ENCODE measurements at places on chromosomes 4 and X.

GRCh38 chrX:154717824-154718223 is 33.1 kb downstream of the GAB3 start:
- no peak for DNase-seq

DNA sequence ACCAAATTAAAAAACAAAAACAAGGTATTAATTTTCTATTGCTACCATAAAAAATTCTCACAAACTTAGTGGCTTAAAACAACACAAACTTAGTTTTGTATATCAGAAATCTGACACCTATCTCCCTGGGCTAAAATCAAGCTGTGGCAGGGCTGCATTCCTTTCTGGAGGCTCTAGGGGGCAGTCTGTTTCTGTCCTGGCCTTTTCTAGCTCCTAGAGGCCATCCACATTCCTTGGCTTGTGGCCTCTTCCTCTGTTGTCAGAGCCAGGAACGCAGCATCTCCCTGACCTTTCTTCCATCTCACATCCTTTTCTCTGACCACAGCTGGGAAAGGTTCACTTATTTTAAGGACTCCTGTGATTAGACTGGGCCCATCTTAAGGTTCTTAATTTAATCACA is 38.9 kb upstream of the TLR2 start:
- DNase-seq: no peak

- no peak for DNase-seq
These were observed 11.5 kb downstream of the XIAP start for GRCh38 chrX:123871309-123871708.

DNA sequence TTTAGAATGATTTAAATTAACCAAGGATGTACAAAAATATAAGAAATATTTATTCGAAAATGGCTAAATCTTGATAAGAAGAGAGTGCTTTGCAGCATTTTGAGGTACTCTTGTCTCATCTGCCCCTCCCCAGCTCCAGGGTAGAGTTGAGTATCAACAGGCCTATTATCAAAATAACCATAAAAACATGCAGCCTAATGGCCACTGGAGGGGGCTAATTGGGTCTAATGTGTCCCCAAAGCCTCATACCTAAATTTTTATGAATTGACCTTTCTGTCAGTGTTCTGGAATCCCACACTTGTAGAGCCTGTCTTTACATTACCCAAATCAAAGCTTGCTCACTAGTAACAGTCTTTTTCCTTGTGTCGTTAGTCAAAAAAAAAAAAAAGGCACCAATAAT is 544.9 kb upstream of the CPXCR1 start:
- no peak for DNase-seq

- no peak for DNase-seq
These were observed 1.9 kb downstream of the MYL5 start for GRCh38 chr4:675980-676870.

GRCh38 chr4:103915224-103915869 is 195.6 kb upstream of the TACR3 start:
- DNase-seq: no peak

DNA sequence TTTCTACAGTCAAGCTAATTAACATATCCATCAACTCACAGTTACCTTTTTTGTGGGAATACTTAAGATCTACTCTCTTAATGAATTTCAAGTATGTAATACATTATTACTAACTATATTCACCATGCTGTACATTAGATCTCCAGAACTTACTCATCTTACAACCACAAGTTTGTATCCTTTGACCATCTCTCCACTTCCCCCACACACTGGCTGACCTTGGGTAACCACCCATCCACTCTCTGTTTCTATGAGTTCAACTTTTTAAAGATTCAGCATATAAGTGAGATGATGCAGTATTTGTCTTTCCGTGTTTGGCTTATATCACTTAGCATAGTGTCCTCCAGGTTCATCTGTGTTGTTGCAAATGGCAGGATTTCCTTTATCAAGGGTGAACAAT is 30.5 kb upstream of the MAGED1 start:
- no peak for DNase-seq

DNA sequence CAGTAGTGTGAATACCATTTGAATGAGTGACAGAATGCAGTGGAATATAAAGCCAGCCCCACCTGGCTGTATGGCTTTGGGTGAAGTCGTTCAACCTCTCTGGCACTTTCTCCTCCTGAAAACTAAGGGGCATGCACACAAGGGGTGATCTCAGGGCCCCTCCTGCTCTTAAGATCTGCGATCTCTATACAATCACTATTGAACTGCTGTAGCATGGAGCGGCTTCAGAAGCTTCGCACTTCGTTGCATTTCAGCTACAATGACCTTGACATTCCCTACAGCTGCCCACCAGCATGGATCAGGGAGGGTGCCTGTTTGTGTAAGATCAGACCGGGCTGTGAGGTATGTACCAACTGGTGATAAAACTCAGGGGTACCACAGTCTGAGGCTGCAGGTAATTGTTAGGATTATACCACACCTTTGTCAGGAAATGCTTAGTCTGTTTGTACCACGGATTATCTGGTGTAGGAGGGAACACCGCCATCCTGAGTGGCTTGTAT is 85.2 kb downstream of the AASDH start:
- no peak for DNase-seq

DNA sequence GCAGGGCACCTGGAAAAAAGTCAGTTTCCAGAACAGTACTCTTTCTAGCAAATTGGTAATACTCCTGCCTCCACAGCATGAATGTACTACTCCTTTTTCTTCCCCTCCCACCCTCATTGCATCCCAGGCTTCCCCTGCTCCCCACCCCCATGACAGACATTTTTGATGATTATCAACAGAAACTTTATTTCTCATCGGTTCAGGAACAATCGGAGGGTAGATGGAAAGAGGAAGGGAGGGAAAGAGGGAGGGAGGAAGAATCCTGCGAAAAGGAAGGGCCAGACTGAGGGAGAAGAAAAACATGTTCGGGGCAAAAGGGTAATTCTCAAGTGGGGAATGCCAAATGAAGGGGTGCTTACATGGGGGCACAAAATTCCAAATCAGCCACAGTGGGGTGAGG is 705 bp upstream of the CXorf65 start:
- no peak for DNase-seq

DNA sequence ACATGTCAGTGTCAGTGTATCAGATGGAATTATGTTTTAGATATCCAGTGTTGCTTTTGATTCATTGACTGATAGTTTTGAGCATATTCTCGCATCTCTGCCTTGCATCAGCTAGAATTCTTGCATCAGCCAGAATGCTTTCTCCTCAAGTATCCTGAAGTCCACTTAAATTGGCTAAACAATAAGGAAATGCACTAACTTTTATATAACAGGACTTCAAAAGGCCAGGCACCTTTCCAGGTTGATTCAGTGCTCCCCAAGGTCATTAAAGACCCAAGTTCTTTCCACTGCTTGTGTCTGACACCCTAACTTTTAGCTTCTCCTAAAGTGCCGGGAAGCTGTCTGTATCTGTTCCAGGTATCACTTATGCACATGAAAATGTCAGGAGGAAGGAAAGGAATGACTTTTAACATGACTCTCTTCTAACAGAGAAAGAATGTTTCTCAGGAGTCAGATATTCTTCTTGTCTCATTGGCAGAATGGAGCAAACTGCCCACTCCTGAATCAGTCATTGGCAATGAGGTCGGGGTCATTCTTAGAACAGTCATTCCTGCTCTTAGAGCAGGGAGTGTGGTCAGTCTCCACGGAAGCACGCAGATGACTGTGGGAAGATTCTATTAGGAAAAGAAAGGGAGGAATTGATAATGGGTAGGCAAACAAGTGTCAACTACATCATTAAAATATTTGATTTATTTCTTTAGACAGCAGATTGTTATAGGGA is 92.9 kb upstream of the TLL1 start:
- no peak for DNase-seq

- no peak for DNase-seq
These were observed 210.7 kb upstream of the MAD2L1 start for GRCh38 chr4:120277391-120277790.

GRCh38 chrX:72349190-72349589 is 43.5 kb upstream of the CITED1 start:
- DNase-seq: no peak

DNA sequence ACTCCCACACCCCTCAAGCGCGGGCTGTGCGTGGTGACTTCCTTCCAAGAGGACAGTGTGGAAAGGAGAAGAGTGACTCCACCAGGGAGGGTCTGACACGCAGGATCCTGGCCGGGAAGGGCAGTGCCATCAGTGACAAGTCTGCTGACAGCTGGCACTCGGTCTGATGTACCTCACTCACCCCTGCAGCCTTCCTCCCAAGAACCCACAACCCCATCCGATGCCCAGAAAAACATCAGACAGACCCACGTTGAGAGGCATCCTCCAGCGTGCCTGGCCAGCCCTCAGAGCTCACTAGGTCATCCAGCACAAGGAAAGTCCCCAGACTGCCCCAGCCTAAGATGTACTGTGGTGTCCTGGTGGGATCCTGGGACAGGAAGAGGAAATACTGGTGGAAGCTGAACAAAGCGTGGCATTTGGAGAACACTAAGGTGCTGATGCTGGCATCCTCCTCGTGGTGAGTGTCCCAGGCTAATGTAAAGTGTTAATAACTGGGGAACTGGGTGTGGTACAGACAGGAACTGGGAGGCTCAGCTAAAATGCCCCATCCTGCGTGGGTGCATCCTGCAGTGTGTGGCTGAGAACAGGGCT is 200.0 kb upstream of the PSAPL1 start:
- no peak for DNase-seq

DNA sequence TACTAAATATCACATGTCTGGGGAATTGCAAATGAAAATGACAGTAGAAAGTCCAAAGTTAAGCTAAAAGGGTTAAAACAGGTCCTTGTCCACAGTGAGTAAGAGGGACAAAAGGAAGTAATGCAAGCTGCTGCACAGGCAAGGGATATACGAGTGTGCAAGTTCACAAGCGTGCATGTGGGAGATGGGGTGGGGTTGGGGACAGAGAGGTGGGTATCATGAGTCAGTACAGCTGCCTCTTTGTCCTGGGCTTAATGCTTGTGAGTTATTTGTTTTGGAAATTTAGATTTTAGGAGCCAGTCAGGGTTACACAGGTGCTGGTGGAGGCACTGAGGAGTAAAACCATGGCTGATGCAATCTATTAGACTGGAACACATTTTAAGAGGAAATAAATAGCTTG is 3.3 kb upstream of the GPRASP2 start:
- DNase-seq: no peak

GRCh38 chr4:7828793-7829301 is 110.8 kb downstream of the AFAP1 start:
- DNase-seq: no peak

DNA sequence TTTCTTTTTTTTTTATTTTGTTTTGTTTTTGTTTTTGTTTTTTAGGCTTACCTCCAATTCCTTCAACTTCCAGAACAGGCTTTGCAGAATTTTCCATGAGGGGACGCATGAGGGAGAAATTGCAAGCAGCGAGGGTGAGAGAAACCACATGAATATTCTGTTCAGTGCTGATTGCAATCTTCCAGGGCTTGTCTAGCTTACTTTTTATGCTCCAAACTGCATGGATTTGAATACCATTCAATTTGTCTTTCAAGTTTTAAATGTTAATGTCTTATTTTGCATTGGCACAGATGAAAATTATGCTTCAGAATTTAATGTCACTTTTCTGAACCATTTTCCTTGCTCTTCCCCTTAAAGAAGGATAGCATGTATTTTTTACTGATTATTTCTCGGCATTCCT is 32.7 kb downstream of the CC2D2A start:
- DNase-seq: no peak

DNA sequence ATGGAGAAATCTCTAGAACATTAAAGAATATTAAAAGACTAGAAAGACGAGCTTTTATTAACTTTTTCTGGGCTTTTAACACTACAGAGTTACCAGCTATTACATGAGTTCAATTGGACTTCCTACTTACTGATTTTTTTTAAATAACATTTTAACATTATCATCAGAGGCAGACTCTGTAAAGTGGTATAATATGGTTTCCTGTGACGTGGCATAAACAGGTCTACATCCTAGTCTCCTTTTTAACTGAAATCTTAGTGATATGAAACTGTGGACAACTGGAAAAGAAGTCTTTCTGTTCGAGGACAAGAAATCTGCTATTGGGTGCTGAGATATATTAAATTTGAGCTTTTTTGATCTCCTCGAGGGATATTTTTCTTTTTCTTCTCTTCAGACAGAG is 48.7 kb upstream of the ABCG2 start:
- DNase-seq: no peak

- DNase-seq: no peak
These were observed 1.7 kb downstream of the MAGEC3 start for GRCh38 chrX:141839856-141840255.

DNA sequence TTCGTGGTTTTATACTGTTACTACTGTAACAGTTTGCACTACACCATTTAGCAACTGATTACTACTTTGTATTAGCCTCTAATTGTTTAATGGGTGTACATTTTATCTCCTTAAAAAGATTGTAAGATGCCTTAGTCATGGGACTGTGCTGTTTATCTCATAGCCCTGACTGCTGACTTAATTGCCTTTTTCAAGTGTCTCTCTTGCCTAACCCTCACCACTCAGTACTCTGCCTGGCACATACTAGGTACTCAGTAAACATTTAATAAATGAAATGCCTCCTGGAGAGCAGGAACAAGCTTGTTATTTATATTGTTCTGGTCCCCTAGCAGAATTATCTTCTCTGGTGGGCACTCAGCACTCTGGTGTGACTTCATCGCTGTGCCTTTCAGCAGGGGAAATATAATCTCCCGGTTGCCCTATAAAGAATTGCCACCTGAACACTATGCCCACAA is 1.7 kb upstream of the STIM2 start:
- no peak for DNase-seq

DNA sequence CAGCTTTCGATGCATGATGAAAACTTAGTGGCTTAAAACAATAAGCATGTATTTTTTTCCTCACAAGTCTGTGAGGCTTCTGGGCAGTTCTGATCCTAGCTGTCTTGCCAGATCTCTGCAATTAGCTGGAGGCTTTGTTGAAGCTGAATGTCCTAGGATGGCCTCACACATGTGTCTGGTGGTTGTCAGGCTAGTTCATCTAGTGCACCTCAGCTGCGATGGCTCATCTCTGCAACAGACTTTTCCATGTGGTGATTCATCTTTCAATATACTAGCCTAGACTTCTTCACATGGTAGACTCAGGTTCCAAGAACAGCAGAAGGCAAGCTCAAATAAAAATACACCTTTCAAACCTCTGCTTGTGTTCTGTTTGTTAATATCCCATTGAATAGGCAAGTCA is 66.5 kb upstream of the IL1RAPL1 start:
- no peak for DNase-seq

DNA sequence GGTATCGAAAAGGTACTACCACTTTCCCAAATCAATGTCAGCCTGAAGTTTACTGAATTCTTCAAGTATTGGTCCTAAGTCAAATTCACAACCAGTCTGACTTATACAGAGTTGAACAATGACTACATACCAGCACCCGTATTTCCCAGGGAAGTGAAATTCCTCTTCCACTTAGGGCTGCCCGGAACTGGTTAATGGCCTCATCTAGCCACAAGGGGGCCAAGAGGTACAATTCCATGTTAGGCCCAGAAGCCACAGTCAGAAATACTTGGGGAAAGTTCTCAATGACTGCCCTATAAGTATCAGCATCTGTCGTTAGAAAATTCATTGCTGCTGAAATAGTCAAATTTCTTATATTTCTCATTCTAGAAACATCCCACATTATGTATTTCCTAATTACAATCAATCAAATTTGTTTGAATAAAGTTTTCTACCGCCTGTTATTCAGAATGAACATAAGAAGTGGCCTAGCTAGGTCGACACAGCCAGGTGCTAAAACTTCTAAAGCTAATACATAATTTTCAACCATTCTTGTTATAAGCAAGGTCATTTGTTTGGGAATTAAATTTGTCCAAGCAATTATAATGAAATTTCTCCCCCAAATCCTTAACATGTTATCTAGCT is 5.6 kb upstream of the PCDH7 start:
- DNase-seq: no peak

Data from activated CD4-positive, alpha-beta T cell treated with anti-CD3 and anti-CD28 coated beads for 1 hour (primary cell).